ENCODE measurements at places on chromosomes 5 and 9. TPM values are rescaled to one million over a fixed set of nuclear protein-coding genes. Genes with fewer than 3 reads are reported as not detected.

DNA sequence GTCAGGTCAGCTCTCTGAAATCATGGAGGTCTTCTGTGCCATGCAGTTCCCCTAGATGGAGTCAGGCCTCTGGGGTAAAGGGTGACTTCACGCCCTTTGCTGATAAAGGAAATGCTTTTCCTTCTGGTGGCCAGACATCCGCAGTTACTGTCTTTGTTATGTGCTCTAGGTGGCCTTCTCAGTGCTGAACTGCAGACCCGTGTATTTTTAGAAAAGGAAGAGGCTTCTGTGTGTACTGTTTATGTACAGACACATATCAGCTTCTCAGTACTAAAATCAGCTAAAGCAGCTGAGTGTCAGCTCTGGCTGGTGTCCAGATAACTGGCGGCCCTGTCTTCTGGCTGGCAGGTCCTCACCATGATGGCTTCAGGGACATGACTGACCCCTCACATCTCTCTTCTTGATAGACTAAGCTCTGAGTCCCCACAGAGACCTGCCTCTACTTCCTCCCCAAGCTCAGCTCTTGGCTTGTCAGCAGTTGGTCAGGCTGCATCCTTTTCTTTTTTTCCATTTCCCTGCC, 75.3 kb downstream of the ARHGAP26 start:
- H3K36me3 ChIP-seq: no peaks in the 10 kb centered on the region
- H3K4me1 ChIP-seq: peaks cover 26% of the 10 kb centered on the region

GRCh38 chr5:174834081-174834480, 109.7 kb downstream of the MSX2 start:
- H3K4me1 ChIP-seq: no peaks in the 10 kb centered on the region
- H3K27me3 ChIP-seq: no peaks in the 10 kb centered on the region
- no peak overlapping the region for H3K27ac ChIP-seq

- DNase-seq: no peak
- no peak overlapping the region for H3K4me3 ChIP-seq
- H3K36me3 ChIP-seq: peaks cover 42% of the 10 kb centered on the region
- H3K4me1 ChIP-seq: no peaks in the 10 kb centered on the region
- no peaks in the 10 kb centered on the region for H3K27me3 ChIP-seq
- no peak overlapping the region for H3K27ac ChIP-seq
These were observed 199.0 kb upstream of the OTULINL start for GRCh38 chr5:14382640-14383039.

DNA sequence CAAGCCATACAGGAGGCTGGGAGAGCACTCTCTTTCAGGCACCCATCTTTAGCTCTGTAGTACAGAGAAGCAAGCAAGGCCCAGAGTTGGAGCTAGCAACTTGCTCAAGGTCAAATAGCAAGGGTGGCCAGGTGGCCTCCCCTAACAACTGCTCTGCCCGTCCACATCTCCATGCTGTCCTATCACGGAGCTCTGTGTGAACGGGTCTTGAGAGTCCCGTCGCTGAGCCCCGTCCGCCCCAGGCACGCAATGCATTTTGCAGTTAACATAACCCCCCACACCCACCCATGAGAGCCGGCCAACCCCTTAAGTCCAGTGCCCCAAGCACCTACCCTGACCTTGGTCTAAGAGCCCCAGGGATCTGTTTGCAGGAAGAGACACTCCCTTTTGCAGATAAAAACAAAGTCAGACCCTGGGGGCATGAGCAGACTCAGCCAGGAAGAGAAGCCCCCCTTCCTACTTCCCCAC, 1.5 kb downstream of the RNF44 start:
- no peaks in the 10 kb centered on the region for H3K27me3 ChIP-seq
- DNase-seq: peak; percentile 52
- peak overlapping the region; percentile 98 for H3K27ac ChIP-seq
- peaks cover 12% of the 10 kb centered on the region for H3K36me3 ChIP-seq
- H3K4me1 ChIP-seq: peaks cover 28% of the 10 kb centered on the region

DNA sequence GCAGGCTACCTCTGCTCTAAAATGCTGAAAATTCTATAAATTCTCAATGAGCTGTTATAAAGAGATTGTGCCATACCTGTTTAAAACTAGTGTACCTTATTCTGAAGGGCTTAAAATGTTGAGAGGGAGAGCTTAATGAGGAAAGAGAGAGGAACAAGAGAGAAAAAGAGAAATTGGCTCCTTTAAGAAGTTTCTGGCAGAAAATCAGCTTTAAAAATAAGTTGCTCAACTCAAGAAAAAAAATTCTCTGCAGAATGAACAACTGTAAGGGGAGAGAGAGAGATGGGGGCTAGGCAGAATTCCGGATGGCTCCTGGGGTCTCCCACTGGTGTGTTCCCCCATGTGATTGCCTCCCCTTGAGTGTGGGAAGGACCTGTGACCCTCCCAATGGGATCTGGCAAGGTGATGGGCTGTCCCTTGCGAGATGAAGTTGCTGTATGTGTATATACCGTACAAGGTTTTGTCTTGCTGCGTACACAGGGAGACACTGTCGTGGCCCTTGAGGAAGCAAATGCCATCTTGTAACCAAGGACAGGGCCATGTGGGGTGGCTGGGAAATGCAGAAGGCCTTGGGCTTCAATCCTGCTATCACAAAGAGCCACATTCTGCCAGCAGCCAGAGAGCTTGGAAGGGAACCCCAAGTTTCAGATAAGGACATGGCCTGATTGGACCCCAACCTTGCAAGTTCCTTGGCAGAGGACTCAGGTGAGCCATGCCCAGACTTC, 64.3 kb upstream of the S1PR3 start:
- H3K27ac ChIP-seq: no peak overlapping the region
- H3K4me1 ChIP-seq: no peaks in the 10 kb centered on the region
- H3K27me3 ChIP-seq: no peaks in the 10 kb centered on the region
- H3K36me3 ChIP-seq: no peaks in the 10 kb centered on the region
- H3K4me3 ChIP-seq: no peak overlapping the region

DNA sequence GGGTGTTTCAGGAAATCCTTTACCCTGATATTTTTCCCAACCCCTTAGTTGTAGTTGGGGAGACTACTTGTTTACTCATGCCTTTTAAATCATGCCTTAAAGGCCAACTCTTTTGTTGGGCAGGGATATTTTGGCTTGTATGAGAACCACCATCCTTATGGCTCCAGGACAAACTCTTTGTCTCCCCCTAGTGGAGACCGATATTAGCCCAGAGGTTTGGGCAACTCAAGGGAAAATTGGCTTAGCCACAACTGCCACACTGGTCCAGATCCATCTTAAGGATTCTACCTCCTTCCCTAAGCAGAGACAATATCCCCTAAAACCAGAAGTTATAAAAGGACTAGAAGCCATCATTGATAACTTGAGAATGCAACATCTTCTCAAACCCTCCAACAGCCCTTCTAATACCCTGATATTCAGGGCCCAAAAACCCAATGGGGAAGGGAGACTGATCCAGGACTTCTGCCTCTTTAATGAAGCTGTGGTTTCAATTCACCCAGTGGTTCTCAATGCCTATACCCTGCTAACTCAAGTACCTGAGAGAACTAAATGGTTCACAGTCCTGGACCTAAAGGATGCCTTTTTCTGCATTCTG, 100.9 kb upstream of the HCN1 start:
- no peak overlapping the region for H3K4me3 ChIP-seq
- no peaks in the 10 kb centered on the region for H3K4me1 ChIP-seq
- no peaks in the 10 kb centered on the region for H3K36me3 ChIP-seq
- no peak for DNase-seq

DNA sequence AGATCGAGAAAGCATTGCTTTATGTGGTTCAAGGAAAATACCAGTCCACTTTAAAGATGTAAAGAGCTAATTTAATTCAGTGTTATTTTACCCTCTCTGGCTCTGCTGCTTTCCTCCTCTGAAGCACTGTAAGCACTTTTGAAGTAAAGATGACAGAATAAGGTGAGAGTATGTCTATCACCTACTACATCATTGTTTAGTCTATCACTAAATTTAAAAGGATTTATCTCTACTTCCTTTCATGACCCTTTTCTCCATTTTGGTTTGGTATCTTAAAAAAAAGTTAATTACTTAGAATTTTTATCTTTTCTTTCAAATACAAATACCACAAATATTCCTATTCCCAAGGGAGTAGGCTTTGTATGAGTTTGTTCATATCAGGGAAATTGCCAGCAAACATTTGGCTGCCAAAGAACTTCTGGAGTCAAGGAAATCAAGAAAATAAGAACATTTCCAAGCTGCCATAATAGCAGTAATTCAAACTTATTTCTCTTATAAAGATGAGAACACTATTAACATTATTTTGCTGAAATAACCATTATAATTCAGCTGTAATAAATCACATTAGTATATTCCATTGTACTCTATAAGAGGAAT, 77.8 kb downstream of the SLC38A9 start:
- DNase-seq: no peak
- H3K27me3 ChIP-seq: no peaks in the 10 kb centered on the region
- H3K4me1 ChIP-seq: peaks cover 24% of the 10 kb centered on the region
- peak overlapping the region; percentile 60 for H3K27ac ChIP-seq
- H3K36me3 ChIP-seq: no peaks in the 10 kb centered on the region

- H3K4me1 ChIP-seq: peaks cover 28% of the 10 kb centered on the region
- peak overlapping the region; percentile 46 for H3K4me3 ChIP-seq
- no peaks in the 10 kb centered on the region for H3K27me3 ChIP-seq
- DNase-seq: no peak
These were observed 1.1 kb downstream of the MVB12B start for GRCh38 chr9:126327714-126328185.

DNA sequence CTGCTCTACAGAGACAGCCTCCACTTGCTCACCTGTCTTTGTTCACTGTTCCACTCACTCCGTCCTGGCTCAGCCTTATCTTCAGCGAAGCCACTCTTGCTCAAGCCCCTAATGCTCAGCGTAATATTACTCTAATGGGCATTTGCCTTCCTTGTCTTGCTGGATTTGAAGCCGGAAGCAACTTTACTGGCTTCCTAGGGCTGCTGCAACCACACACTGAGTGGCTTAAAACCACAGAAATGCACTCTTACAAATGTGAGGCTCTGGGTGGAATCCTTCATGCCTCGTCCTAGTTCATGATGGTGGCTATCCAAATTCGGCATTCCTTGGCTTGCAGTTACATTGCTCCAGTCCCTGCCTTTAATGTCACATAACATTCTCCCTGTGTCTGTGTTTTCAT, 85.5 kb upstream of the MARCHF11 start:
- H3K27me3 ChIP-seq: no peaks in the 10 kb centered on the region
- no peak overlapping the region for H3K4me3 ChIP-seq
- no peaks in the 10 kb centered on the region for H3K4me1 ChIP-seq
- no peak overlapping the region for H3K27ac ChIP-seq

DNA sequence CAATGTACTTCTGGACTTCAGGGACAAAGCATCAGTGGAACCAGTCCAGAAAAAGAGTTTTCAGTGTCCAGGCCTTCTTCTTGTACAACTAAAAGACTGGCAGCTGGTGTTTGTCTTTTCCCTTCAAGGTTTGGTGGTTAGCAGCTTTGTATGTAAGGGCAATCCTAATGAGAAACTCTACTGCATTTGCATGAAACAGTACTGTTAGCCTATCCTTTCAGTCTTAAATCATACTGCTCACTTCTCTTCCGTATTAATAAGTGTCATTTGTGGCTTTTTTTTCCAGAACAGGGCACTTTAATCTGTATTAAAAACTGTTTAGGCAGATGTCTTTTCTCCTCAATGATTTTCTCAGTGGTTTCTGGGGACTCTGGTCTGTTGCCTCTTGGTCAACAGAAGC, 48.9 kb downstream of the FAM174A start:
- H3K27me3 ChIP-seq: no peaks in the 10 kb centered on the region
- H3K4me1 ChIP-seq: no peaks in the 10 kb centered on the region
- H3K36me3 ChIP-seq: no peaks in the 10 kb centered on the region
- DNase-seq: no peak

The ST6GALNAC4 gene
- 119 TPM for total RNA-seq

The MYOZ3 gene
- total RNA-seq: 6.8 TPM

The PIP5K1B gene
- 5.0 TPM for total RNA-seq

The DCAF12 gene
- 31.7 TPM for total RNA-seq

The SPINK6 gene
- not detected for total RNA-seq

Measured in cardiac muscle cell (in vitro differentiated cells and primary cell).